ENCODE measurements at places on chromosomes 2 and 18. TPM values are rescaled to one million over a fixed set of nuclear protein-coding genes. Genes with fewer than 3 reads are reported as not detected.

IL1RN gene
- polyA plus RNA-seq = 4.9 TPM

HOXD13 gene
- 4.1 TPM for polyA plus RNA-seq

CAPN14 gene
- 0.44 TPM for polyA plus RNA-seq

APCDD1 gene
- polyA plus RNA-seq = 200 TPM

NDC80 gene
- 0.77 TPM for polyA plus RNA-seq

CROCC2 gene
- 0.08 TPM for polyA plus RNA-seq

DLX1 gene
- 0.41 TPM for polyA plus RNA-seq

SGPP2 gene
- 1.9 TPM for polyA plus RNA-seq

ALPI gene
- not detected for polyA plus RNA-seq

Measured in urinary bladder (tissue), 4 donors.